IPS DF 19.7 (cell line): ENCODE measurements at places on chromosomes 6 and 20.

GRCh38 chr6:77561768-77562314, 91.0 kb upstream of the MEI4 start:
- no peak for DNase-seq

DNA sequence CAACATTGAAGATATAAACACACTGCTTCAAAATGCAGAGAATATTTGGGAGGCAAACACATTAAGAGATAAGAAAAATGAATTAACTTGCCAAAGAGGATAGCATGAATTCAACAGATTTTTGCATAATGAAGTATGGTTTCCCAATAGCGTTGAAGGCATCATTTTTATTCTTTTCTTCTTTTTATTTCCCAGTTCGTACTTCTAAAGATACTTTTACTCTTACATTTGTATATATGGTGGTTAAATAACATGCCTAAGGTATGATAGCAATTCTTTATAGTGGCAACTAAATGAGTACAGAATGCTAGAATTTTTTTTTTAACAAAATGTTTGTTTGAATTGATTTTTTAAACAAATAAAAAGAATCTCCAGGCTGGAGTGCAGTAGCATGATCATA, 473.4 kb upstream of the MARCKS start:
- DNase-seq: no peak

DNA sequence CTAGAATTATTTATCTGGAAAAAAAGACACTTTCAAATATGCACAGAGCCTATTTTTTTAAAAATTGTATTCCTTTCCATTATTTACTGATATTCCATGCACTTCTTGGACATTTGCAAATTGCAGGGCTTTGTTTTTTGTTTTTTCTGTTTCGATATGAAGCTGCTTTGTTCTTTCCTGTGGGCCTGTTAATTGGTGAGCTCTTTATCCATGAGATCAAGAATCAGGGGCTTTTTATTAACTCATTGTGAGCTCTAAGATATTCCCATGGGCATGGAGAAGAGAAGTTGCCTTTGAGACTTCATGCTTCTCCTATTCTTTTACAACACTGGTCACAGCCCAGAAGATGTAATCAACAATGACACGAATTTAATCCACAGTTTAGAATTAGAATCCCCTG, 145.1 kb downstream of the SAMD5 start:
- DNase-seq: no peak

DNA sequence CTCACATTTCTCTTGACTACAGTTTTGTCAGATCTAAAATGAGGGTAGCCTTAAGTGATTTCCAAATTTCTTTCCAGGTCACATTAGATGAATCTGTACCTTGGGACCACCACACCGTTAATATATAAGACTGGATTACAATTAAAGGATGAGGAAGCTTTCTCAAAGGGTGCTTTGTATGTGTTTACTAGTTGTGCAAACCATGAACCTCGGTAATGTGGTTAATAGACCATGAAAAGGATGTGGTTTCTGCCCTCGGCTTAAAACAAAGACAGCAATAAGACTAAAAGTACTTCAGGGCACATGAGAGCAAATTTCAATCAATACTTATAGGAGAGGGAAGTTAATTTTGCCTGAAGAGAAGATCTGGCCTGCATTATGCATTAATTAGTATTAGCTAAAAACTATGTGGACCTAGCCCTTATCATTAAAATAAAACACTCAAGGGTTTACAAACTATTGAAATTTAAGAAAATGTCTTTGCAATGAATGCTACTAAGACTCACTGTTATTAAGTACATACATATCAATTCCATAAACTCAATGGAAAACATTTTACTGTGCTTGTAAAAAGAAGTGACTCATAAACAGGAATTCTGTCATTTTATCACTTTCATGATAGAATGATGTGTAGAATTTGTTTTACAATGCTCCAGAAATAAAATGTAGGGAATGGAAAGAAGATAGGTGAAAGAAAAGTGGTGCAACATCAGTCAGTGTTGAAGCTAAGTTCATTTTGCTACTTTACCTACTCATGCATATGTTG, 936 bp upstream of the TMX4 start:
- no peak for DNase-seq

DNA sequence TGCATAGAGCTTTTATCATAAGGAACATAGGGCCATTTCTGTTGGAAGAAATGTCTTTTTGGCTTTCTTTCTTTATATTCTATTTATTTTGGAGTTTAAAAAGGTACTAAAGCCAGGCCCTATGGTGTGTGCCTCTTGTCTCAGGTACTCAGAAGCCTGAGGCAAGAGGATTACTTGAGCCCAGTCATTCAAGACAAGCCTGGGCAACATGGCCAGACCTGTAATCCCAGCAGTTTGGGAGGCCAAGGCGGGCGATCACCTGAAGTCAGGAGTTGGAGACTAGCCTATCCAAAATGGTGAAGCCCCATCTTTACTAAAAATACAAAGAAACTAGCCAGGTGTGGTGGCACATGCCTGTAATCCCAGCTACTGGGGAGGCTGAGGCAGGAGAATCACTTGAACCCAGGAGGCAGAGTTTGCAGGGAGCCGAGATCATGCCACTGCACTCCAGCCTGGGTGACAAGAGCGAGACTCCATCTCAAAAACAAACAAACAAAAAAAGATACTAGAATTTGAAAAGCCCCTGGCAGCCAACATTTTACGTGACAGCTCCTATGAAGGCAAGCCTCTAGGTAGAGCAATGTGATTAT, 80.0 kb downstream of the CBFA2T2 start:
- DNase-seq: no peak

DNA sequence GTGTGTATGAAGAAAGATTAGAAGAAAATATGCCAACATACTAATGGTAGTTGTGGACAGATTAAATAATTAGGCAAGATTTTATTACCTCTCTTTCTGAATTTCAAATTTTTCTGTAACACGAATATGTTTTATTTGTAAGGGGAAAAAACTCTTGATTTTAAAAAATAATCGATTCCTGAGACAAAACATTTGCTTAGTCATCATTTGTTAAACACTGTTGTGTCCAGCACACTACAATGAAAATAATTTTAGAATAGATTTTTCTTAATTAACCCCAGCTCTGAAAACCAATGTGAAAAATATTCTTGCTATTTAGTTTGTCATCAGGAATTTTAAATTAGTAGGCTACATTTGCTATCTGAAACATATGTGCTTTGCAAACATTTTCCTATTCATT, 253.0 kb downstream of the TRDN start:
- no peak for DNase-seq

DNA sequence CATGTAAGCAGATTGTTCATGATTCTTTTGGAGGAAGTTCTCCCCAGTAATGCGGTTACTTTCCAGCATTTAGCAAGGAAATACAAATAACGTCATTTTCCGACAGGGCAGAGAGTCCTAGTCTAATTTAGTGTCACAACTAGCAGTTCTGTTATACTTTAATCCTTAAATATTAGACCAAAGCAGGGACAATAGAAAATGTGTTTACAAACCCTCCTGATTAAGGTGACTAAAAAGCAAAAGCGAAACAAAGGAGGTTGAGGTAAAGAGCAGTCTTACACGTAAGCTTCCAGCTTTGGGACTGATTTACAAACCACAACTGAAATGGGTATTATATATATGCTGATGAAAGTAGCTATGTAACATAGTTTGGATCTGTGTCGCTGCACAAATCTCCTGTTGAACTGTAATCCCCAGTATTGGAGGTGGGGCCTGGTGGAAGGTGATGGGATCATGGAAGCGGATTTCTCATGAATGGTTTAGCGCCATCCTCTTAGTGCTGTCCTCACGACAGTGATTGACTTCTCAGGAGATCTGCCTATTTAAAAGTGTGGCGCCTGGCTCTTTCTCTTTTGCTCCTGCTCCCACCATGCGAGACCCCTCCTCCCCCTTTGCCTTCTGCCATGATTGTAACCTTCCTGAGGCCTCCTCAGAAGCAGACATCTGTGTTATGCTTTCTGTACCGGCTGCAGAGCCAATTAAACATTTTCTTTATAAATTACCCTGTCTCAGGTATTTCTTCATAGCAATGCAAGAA, 81.9 kb downstream of the PLCB1 start:
- DNase-seq: no peak

- no peak for DNase-seq
These were observed 1.0 kb downstream of the GMEB2 start for GRCh38 chr20:63625771-63626423.

GRCh38 chr6:158653577-158654354, 3.9 kb downstream of the SYTL3 start:
- no peak for DNase-seq

GRCh38 chr20:39072132-39072531, 110.0 kb downstream of the DHX35 start:
- no peak for DNase-seq

- DNase-seq: no peak
These were observed 529.5 kb downstream of the PRKN start for GRCh38 chr6:162198076-162198475.

GRCh38 chr20:23536328-23536974, 31.8 kb downstream of the CST9L start:
- no peak for DNase-seq

- DNase-seq: no peak
These were observed 138.5 kb upstream of the BEND6 start for GRCh38 chr6:56816370-56816769.

GRCh38 chr6:33199687-33200218, 712 bp downstream of the RXRB start:
- DNase-seq: no peak

- no peak for DNase-seq
These were observed 517.8 kb downstream of the PKHD1 start for GRCh38 chr6:51569594-51569993.

DNA sequence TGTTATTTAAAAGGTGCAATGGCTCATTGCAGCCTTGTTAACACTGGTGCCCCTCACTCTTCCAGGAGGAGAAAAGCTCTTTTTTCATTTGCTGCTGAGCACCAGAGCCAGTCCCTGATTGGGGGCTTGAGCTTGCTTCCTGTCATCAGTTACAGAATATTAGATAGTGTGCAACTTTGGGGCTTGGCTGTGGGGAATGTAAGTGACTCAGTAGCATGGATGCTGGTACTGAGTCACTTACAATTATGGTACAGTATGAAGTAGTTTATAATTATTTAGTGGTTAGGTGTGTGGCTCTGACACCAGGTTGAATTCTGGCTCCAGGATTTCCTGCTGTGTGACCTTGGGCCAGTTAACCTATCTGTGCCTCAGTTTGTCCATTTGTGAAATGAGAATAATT, 37.6 kb downstream of the ANKS1A start:
- DNase-seq: no peak

GRCh38 chr6:170160031-170160627, 130.7 kb downstream of the DLL1 start:
- no peak for DNase-seq
